Activated T-cell treated with anti-CD3 and anti-CD28 coated beads for 24 hours (primary cell): ENCODE measurements at places on chromosomes 2 and 18.
A peak's percentile ranks its signal among the peaks of the same experiment; 100 is the strongest.

DNA sequence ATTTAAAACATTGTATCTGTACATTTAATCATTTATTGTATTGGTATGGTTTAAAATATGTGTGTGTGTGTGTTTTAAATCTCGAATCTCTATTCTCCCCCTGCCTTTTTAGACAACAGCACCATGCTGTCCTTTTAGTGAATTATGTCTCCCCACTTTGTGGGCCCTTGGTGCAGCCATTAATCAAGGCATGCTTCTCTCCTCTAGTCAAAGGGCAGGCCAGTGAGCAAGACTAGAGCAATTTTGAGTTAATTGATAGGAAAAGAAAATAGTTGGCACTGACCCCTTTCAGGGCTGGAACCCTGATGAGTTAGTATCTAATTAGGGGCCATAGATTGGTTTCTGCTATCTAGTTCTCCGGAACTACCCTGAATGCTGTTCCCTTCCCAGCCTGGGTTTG is 111.0 kb downstream of the MAIP1 start:
- no peak for DNase-seq

DNA sequence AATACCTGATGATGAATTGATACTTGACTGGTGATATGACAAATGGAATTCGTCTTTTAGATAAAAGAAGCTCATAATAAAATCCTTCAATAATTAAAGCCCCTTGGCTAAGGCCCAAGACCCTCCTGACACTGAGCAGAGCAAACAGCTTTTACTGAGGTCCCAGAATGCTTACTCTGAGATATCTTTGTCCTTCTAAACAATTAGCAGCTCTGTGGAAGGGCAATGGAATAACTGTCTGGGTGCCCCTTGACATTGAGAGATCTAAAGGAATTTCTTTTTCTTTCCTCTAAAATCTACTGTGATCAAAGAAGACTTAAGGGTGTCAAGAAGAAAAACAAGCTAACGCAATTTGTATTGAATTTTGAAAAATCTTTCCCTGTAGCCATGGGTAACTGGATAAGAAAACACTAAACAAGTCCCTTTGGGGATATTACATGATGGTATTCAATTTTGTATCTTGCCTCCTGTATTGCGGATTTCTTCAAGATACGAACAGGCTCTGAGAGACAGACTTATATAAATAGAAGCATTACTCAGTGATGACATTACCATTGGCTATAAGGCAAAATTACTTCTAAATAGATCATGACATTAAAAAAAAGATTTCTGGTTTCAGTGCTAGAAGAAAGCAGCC is 128.8 kb downstream of the MREG start:
- DNase-seq, result no peak

- no peak for DNase-seq
Observed at GRCh38 chr18:48004577-48004976, 74.1 kb upstream of the SMAD2 start.

DNA sequence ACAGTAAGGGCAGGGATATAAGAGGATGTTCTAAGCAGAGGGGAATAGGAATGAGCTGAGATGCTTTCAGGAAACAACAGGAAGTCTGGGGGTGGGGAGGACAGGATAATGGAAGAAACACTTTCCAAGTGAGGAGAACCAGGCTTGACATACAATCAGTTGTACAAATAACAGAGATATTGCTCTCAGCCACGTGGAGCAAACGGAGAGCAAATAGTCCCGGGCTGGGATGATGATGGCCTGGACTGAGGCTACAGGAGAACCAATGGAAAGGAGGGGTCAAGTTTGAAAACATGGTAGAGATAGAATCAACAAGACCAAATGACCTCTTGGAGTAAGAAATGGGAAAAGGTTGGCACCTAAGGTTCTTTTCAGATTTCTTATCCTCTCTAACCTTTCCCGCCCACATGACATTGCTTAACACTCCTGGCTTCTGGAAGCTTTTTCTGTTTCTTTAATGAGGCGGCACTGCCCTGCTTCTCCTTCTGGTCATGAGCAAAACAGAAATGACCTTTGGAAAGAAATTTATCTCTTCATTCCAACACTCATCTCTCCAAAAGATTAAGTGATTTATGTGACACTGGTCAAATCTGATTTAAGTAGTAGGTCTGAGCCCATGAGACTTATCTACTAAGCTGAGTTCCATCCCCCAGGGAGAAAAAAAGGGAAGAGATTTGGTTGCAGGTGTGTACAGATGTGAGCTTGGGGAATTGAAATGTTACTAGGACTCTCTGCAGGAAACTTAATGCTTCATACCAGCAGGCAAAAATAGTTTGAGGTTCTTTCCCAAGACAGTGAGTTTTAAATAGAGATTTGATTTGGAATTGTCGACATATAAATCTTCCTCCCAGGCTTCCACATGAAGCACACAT is 442.9 kb upstream of the HNRNPA3 start:
- DNase-seq, result no peak

GRCh38 chr2:30641765-30642345 is 165.4 kb downstream of the CAPN13 start:
- DNase-seq, result no peak

DNA sequence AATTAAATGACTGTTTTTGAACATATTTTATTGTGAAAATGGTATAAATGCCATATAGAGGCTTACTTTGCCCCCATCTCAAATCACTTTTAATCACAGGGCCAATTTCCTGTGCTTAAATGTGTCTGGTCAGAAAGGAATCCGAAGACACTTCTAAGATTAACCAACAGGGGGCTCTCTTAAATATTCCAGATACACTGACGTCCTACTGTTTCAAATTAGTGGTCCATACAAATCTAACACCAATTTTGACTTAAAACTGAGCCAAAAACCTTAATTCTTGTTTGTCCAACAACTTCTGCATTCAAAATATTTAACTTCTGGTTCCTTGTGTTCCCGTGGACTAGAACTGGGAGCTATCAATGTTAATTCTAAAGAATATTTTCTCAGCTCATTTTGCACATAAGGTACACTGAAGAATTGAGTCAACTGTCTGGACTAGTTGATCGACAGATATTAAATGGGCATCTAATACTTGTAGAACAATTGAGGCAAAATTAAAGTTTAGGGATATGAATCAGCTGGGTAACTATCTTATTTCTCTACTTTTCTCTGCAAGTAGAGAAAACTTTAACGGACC is 557.5 kb downstream of the ARHGAP15 start:
- DNase-seq, result no peak

- no peak for DNase-seq
Observed at GRCh38 chr2:637406-637776, 39.8 kb downstream of the TMEM18 start.

GRCh38 chr2:150620855-150621254 is 133.4 kb upstream of the RND3 start:
- DNase-seq, result no peak

- no peak for DNase-seq
Observed at GRCh38 chr2:238820916-238821315, 27.0 kb upstream of the TWIST2 start.

- DNase-seq, result no peak
Observed at GRCh38 chr18:78757014-78757413, 222.6 kb upstream of the SALL3 start.

- no peak for DNase-seq
Observed at GRCh38 chr2:29420999-29421782, 306.0 kb downstream of the CLIP4 start.

DNA sequence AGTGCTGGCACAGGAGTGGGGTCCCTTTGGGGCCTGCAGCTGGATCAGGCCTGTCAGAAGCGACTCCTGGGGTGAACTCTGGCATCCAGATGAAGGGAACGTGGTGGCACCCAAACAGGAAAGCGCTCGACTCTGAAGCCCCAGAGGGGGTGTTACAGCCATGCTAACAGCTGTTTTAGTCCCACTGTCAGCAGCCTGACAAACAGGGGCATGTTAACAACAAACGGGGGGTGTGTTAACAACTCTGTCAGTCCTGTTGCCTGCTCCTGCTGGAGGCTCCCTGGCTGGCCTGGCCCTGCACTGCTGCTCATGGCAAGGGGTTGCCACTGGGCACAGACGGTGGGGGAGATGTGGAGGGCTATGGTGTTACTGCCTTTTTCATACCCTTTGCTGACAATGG is 2.6 kb upstream of the RNU2-63P start:
- DNase-seq, result no peak

DNA sequence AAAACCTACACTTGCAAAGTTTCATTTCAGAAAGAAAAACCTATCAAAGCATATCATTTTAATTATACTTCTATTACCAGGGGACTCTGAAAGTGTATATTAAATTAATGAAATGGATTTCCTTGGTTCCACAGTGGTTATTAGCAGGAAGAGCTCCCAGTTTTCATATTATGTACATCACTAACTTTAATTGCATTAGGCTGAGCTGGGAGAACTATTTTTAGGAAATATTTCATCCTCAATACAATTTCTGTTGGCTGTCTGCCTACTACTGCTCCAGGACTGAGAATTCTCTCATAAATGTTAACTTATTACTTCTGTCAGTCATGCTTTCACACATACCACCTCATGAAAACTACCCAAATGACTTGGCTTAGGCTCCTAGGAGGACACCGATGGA is 301.4 kb downstream of the CMPK2 start:
- no peak for DNase-seq

- DNase-seq, result no peak
Observed at GRCh38 chr18:21452796-21453510, 147.6 kb downstream of the ESCO1 start.

- no peak for DNase-seq
Observed at GRCh38 chr2:169258045-169258601, 104.2 kb downstream of the LRP2 start.

GRCh38 chr18:56233595-56233994 is 404.8 kb downstream of the TXNL1 start:
- no peak for DNase-seq

- no peak for DNase-seq
Observed at GRCh38 chr2:105797298-105797819, 52.6 kb downstream of the NCK2 start.

DNA sequence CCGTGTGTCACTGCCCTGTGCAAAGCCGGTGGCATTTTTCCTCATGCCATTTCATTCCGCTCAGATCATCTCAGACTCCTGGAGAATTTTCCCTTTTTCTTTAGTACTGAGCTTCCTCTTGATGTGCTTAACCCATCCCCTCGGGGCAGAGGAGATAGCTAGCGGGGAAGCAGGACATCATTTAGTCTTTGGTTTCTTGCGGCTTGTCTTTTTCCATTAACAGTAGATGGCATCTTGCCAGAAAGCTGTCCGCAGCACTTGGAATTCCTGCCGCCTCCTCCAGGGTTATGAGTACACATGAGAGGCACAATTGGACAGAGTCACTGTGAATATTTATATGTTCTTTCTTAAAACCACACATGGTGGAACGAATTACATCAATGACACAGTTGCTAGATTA is 226.6 kb downstream of the ALPK2 start:
- no peak for DNase-seq

DNA sequence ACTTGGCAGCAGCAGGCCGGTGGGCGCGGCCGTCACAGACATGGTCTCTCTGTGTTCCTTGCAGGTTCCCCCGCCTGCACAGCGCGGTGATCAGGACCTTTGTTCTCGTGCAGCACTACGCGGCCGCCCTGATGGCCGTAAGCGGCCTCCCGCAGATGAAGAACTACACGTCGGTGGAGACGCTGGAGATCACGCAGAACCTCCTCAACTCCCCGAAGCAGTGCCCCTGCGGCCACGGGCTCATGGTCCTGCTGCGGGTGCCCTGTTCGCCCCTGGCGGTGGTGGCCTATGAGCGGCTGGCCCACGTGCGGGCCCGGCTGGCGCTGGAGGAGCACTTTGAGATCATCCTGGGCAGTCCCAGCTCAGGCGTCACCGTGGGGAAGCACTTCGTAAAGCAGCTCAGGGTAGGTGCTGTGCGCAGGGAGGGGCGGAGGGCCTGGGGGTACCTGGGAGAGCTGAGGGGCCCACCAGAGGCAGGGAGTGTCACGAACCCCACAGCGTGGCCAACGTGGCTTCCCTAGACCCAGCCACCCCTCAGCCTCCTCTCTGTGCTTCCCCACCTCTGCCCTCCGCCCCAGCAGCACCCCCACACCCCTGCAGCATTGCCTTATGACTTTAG is 59.3 kb downstream of the NTSR2 start:
- DNase-seq, result no peak

GRCh38 chr2:64025741-64026140 is 6.5 kb upstream of the VPS54 start:
- DNase-seq, result no peak

GRCh38 chr2:127592761-127593227 is 53.2 kb upstream of the GPR17 start:
- DNase-seq, result no peak

- DNase-seq, result no peak
Observed at GRCh38 chr2:151882786-151883445, 54.7 kb upstream of the ARL5A start.

- DNase-seq, result no peak
Observed at GRCh38 chr2:20957788-20958525, 85.9 kb downstream of the APOB start.

GRCh38 chr2:25285265-25286024 is 56.3 kb downstream of the DNMT3A start:
- no peak for DNase-seq

DNA sequence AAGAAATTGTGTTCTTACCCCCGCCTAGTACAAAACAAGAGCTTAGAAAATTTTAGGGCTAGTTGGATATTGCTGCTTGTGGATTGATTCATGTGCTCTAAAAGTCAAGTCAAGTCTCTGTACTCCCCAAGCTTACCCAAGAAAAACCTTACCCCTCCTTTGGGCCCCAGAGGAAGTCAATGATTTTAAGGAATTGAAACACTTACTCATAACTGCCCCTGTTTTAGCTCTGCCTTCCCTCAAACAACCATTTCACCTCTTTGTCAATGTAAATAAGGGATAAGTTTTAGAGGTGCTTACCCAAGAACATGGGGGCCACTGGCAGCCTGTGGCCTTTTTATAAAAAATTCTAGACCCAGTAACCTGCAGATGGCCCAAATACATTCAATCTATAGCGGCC is 136.6 kb upstream of the RMP24 start:
- no peak for DNase-seq

GRCh38 chr2:180196419-180196977 is 189.4 kb upstream of the CWC22 start:
- no peak for DNase-seq

GRCh38 chr2:101032084-101032776 is 30.1 kb downstream of the RPL31 start:
- no peak for DNase-seq

- DNase-seq, result no peak
Observed at GRCh38 chr2:202034249-202035088, 814 bp downstream of the FZD7 start.

DNA sequence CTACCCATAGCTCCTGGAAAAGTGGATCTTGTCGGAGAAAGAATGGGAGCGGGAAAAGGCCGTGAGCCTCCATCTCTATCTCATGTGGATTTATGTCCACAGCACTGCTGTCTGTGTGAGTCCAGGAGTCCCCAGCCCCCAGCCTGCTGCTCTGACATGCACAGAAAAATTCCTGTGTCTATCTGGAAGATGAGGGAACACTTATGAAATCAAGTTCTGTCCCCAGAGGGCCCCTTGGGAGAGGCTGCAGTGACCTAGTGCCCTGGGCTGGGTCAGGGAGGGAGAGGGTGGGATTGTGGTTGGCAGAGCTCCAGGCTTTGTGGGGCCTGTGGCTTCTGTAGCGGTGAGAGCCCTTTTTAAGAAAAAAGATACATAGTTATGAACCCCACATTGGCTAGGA is 37.6 kb downstream of the HJURP start:
- no peak for DNase-seq

- DNase-seq, result no peak
Observed at GRCh38 chr18:61731693-61732376, 161.0 kb downstream of the RNF152 start.

- peak; percentile 74 for DNase-seq
Observed at GRCh38 chr2:65300761-65301711, 73.4 kb downstream of the ACTR2 start.
